Stimulated activated CD8-positive, alpha-beta memory T cell treated with anti-CD3 and anti-CD28 coated beads, Interleukin-7, amount 100 ng/mL, for 1 hour (primary cell): ENCODE measurements at places on chromosomes 7 and 10.

DNA sequence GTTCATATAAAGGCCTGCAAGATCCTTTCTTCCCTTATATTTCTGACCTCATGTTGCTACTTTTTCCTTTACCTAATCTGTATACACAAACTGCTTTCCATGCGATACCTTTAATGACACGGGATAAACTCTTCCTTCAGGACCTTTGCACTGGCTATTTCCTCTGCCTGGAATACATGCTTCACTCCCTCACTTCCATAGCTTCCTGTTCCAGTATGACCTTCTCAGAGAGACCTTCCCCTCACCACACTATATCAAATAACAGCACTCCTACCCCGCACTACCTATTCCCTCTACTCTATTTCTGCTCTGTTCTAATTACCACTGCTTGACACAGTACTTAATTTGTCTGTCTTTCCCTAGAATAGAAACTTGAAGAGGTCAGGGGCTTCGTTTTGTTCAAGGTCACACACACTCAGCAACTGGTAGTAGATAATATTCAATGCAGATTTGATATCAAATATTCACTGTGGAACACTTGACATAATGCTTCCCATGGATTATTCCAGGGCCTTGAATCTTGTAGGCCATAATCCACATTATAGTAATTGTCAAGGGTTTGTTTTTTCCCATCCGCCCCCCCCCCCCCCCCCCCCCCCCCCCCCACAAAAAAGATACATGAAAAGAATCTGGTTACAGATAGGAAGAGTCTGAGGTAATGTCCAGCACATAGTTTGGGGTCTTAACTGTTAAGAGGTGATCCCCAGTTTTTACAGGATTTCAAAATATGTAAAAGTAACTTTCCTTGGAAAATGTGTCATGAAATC, 11.1 kb downstream of the SYPL1 start:
- no peak for DNase-seq

DNA sequence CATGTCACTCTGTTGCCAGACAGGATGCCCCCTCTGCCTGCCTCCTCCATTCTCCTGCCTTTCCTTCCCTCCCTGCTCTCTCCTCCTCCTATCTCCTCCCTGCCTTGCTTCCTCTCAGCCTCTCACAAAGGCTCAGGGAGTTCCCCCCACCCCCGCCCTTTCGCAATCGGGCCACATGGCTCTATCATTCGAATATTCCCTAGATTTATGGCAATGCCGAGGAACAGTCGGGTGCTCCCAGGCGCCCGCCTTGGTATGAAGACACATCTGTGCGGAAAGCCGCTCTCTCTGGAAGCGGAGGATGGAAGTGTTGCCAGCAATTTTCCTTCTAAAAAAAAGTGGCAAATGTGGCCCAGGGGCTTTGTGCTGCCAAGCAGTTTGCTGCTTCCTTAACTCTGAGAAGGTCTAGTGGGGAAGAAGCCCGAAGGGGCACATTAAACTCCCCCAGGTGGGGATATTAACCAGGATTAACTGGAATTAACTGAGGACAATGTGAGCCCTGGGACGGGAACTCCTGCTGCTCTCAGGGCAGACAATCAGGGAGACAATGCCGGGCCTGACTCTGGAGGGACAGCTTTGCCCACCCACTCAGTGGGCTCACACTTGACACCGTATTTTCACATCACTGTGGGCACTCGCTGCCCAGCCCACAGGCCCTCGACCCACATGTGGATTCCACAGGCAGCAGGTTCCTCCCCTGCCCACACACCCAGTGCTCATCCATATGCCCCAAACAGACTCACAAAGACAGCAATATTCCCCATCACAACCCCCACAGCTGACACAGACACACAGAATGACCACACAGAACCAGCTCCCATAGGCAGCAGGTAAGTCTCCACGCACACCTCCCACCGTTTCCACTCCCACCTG, 88.4 kb upstream of the SMNDC1 start:
- DNase-seq, result no peak

GRCh38 chr7:111711426-111712065, 149.3 kb upstream of the IMMP2L start:
- DNase-seq, result no peak

GRCh38 chr7:32658034-32658433, 162.7 kb downstream of the AVL9 start:
- no peak for DNase-seq

GRCh38 chr10:111075577-111076185, 1.1 kb upstream of the ADRA2A start:
- no peak for DNase-seq

DNA sequence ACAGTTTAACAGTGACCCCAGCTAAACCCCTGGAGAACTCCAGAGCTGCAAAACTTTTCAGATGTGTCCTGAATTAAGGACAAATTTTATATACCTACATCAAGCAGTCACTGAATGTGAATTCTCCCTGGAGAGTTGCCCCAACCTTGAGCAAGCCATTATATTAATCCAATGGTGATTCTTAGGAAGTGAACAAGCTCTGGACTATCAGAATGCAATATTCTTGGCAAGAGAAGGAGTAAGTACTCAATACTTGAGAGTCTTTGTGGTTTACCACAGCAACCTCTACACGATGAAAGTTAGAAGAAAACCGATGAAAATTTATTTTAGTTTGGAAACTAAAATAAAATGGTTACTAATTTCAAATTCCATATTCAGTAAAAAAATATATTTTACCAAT, 19.3 kb upstream of the ZNF365 start:
- no peak for DNase-seq

GRCh38 chr10:110340816-110341215, 36.1 kb upstream of the SMNDC1 start:
- no peak for DNase-seq

DNA sequence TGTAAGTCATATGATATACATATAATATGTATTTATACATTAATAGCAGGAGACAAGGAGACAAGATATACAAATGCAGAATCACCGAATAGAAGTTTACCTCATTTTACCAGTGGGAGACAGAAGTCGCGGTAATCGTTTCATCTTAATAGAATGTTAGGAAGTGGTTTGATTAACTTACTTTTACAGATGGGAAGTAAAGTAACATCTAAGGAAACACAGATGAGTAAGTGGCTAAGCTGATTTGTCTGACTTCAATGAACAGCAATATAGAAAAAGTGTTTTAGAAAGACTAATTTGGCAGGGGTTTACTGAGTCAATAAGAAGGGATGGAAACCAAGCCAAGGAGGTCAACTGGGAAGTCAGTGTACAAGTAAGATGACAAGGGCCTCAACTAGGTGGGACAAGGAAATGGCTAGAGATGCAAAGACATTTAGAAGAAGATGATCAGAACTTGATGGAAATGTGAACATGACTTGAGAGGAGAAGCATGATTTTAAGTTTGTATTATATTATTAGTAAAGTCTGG, 36.2 kb upstream of the FAM133B start:
- DNase-seq, result no peak

DNA sequence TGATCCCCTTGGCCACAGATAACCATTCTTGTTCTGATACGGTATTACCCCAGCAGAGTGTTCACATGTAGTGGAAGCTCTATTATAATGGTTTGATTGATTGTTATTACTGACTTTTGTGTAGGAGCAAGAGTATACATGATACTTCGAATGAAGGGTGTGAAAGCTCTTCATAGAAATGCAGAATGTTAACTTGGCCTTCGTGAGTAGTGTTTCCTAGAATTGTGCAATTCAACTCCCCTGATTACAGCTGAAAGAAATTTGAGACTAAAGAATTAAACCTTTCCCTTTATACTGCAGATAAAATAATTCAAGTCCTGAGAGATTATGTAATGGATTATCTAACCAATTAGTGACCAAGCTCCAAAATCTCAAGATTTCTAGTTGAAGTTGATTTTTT, 38.2 kb downstream of the MKLN1 start:
- DNase-seq, result no peak

DNA sequence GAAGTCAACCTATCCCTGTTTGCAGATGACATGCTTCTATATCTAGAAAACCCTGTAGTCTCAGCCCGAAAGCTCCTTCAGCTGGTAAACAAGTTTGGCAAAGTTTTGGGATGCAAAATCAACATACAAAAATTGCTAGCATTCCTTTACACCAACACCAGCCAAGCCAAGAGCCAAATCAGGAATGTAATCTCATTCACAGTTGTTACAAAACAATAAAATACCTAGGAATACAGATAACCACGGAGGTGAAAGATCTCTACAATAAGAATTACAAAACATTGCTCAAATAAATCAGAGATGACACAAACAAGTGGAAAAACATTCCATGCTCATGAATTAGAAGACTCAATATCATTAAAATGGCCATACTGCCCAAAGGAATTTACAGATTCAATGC, 50.4 kb upstream of the ZNF365 start:
- no peak for DNase-seq

DNA sequence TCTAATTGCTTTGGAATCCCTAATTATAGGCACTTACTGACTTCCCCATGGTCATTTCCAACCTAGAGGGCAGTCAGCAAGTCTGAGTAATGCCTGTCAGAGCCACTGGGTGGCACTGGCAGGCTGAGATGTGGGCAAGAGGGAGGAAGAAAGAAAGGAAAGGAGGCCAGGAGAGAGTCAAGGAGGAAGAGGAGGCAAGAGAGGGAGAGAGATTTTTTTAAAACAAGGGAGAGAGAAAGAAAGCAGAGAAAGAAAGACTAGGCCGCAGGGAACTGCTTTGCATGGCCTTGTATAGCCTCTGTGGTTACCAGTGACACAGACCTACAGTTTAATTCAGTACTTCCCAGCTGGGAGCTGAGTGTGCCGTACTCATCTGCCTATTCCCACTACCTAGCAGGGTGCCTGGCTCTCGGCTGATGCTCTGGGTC, 210.4 kb upstream of the ADO start:
- DNase-seq, result no peak

DNA sequence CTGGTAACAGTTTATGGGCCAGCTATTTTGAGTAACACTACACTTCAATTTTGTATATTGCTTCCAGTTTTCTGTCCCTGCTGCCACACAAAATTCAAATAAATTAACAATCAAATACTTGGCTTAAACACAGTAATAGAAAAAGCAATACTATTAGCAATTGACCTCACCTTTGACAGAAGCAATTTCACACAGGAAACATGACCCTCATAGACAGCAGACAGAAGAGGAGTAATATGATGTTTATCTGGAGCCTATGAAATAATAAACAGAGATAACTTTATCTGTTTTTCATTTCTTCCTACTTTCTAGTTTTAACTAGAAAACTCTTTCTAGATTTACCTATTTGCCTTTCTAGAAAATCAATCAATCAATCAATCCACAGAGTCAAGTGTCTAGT, 26.7 kb downstream of the MTPN start:
- no peak for DNase-seq

GRCh38 chr7:117185124-117185523, 137.7 kb downstream of the WNT2 start:
- DNase-seq, result no peak

DNA sequence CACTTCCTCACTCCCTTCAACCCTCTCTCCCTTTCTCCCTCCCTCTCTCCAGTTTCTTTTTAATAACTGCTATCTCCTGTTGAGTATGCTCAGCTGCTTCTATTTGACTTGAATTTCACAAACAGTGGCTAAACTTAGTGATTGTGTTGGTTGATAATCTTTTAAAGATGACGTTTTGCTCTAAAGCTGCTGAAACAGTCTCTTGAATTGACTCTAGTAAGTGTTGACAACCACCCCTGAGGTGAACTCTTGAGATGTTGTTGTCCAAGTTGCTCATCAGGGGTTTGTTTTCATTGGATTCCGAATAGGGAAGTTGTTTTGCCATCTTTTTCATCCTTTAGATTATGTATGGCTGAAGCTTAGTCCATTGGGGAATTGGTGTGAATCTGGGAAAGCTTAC, 176.2 kb downstream of the TWIST1 start:
- DNase-seq, result no peak

- DNase-seq, result no peak
Measured at GRCh38 chr7:115359119-115359518, 437.2 kb downstream of the MDFIC start.
